Sigmoid colon (tissue), 7 donors: ENCODE measurements at places on chromosomes 12 and 14. TPM values are rescaled to one million over a fixed set of nuclear protein-coding genes. Genes with fewer than 3 reads are reported as not detected.

CLEC9A gene
- not detected for total RNA-seq

DNA sequence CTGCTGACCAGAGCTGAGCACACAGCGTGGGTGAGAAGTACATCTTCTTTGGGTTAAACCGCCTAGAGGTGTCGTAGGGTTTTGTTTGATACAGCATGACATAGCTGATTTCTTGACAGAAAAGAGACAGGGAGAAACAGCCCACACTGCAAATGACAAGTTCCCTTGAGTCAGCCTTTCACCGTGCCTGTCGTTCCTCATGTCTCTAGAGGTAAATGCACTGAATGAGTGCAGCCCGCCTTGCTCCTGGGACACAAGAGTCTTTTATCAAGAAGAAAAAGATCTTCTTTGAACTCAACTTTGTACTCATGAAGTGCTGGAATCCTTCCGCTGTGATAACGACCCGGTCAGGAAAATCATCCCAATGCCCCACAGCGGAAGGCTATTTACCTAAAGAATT lies 77.6 kb downstream of the TMEM132D start:
- no peak for DNase-seq

FLVCR2 gene
- total RNA-seq: 2.4 TPM

DNA sequence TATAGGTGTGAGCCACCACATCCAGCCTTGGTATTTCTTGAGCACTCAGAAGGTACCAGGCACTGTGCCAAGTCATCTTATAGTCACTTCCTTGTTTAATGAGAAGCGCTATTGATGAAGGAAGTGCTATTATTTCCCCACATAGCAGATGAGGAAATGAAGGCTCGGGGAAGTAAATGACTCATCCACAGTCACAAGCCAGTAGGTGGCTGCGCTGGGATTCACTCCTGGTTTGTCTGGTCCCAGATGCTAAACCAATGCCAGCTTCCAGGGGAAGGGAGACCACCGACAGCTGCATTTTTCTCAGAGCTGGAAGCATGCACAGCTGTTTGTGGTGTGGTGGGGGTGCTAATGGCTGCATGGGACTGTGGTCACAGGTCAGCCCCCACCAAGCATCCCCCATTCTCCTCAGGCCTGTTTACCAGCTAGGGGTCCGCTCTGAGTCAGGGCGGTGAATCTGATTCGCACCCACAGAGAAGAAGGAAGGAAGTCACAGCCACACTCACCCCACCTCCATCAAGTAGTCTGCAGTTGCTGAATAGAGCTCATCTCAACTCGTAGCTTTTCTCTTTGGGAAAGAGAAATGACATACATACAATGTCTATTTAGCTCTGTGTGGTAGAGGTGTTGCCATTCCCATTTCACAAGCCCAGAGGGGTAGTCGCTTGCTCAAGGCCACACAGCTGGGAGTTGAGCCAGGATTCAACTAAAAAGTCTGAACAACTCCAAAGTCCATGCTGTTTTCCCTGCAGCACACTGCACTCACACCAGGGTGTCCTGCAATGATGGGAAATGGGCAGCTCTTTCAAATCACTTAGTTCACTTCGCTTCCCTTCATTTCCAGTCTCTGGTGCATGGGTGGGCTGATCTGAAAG lies 6.3 kb upstream of the LTBP2 start:
- DNase-seq: no peak

DNA sequence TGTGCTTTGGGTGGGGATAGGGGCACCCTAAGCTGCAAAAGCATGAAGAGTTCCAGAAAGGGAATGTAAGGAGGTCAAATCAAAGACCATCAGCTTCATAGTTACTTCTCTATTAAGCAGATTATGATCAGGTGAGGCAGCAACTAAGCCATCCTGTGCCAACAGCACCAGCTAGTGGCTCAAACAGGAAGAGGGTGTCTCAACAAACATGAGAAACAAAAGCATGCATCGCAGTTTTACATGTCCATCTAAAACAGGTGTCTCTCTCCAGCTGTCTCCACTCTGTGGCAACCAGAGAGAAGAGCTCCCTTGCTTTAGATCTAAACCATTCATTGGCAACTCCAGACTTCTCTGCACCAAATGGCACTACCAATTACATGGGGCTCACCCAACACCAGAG lies 52.9 kb downstream of the ACTN1 start:
- no peak for DNase-seq

GRCh38 chr12:108234158-108234557 lies 105.0 kb downstream of the CMKLR1 start:
- no peak for DNase-seq

DNA sequence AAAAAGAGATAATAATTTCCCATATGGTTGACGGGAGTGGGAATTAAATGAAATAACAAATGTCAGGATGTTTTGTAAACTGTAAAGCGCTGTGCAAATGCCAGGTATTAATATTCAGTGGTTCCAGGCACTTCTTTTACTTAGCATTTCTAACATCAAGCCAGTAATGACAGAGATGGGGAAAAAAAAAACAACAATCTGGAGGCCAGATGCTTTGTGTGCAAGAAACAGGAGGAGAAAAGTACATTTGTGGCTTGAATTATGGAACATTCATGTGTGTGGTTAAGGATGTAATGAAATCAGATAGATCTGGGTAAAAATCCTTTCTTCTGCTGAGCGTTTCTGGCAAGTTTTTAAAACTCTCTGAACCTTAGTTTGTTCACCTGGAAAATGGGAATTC lies 509.6 kb downstream of the FUT8 start:
- no peak for DNase-seq

SLC25A3 gene
- total RNA-seq: 638 TPM

- DNase-seq: no peak
Measured at GRCh38 chr12:66697404-66697803, 18.5 kb upstream of the GRIP1 start.

GRCh38 chr14:50040401-50040775 lies 76.0 kb downstream of the VCPKMT start:
- no peak for DNase-seq
